ENCODE measurements at places on chromosomes 1 and 21.

DNA sequence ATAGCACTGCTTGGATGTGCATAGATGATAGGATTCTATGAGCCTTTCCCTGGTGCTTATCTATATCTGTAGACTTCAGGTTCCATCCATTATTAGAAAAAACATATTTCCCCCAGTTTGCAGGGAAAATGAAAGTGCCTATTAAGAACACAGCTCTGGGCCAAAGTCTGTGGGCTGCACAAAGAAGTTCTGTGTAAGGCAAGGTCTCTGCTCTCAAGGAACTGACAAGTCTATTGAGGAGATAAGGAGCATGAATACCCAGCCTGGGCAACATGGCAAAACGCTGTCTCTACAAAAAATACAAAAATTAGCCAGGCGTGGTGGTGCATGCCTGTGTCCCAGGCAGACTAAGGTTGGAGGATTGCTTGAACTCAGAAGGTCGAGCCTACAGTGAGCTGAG lies 22.3 kb upstream of the SDE2 start:
- DNase-seq = no peak

- DNase-seq = no peak
Observed at GRCh38 chr1:110173466-110174105, 23.3 kb downstream of the SLC6A17 start.

GRCh38 chr1:40802078-40802741 lies 18.6 kb downstream of the KCNQ4 start:
- peak; percentile 78 for DNase-seq

DNA sequence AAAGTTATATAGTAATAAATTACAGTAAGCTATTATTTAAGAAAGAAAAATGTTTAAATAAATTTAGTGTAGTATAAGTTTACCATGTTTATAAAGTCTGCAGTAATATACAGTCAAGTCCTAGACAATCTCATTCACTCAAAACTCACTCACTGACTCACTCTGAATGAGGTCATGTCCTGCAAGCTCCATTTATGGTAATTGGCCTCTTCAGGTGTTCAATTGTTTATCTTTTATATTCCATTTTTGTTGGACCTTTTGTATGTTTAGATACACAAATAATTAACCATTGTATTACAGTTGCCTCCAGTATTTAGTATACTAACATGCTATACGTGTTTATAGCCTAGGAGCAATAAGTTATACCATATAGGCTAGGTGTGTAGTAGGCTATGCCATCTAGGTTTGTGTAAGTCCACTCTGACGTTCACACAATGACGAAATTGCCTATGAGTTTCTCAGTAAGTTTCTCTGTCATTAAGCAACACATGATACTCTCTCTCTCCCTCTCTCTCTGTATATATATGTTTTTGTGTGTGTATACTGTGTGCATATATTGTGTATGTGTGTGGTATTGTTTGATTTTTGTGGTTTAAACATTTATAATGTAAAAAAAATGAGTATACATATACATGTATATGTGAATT lies 161.2 kb downstream of the NCAM2 start:
- no peak for DNase-seq

DNA sequence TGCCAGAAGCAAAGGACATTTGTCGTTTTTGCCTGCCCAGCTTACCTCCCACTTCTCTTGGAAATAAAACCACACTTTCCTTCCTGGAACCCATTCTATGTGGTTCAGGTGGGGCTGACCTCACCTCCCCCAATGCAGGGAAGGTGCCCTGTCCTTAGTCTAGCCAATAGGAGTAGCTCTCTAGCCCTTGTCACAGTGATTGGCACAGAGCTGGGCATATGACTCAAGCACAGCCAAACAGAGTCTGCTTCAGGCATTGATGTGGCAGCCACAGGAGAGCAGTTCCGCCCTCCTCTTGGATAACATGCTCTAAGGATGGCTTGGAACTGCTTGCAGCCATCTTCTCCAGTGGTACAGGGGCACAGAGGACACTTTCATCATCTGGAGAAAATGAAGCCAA lies 134.0 kb downstream of the LRIG2 start:
- no peak for DNase-seq

GRCh38 chr21:37921091-37921490 lies 4.8 kb upstream of the KCNJ6 start:
- no peak for DNase-seq

- DNase-seq = no peak
Observed at GRCh38 chr1:24216276-24217074, 29.4 kb upstream of the IFNLR1 start.

DNA sequence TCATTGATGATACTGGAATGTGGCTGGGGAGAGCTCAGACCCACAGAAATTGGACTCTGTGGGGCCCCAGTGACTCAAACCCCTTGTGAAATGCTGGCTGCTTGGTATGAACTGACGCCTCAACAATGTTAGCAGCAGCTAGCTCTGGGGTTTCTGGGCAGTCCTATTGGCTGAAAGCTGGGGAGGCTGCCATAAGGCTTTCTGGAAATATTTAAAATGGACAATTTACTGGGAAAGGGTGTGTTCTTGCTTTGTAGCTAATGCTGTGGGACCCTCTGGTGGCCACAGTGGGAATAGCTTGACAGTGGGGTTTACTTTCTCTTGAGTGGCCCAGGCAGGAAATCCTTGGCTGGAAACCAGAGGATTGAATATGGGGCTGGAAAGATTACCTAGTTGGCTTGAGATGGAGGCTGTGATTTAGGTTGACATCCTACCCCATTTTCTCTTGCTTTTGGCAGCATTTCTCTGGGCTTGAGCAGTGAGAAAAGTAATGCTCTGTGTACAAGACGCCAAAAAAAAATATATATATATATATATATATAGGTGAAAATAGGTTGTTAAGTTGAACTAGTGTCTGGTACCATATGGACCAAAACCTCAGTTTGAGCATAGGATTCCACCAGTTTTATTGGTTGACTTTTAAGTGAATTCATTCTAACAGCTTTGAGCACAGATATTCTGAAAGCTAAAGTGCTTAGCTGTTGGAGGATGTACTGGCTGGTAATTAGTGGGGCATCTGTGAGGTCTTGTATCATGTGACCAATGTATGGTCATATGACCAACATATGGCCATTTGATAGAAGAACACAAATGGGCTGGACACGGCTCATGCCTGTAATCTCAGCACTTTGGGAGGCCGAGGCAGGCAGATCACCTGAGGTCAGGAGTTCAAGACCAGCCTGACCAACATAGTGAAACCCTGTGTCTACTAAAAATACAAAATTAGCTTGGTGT lies 8.2 kb upstream of the S100A10 start:
- DNase-seq = peak; percentile 89

DNA sequence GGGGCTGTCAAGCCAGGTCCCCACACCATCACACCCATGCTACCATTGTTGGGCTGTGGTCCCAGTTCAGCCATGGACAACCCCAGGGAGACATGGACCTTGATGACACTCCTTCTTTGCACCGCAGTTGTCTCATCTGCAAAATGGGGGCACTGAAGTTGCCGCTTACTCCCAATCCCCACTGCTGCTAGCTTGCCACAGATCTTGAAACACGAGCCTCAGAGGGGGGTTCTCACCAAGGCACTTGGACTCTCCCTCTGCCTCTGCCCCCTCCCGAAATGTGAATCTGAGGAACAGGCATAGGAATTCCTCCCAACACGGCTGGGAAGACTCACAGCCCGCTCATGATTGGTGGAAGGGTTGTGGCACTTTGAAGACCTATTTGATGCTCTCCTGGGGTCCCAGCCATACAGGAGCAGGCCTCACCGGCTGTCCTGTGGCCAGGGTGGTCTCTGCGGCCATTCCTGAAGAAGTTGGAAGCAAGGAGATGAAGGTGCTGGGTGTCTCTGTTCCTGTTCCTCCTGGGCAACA lies 31.1 kb downstream of the RUNX3 start:
- no peak for DNase-seq

DNA sequence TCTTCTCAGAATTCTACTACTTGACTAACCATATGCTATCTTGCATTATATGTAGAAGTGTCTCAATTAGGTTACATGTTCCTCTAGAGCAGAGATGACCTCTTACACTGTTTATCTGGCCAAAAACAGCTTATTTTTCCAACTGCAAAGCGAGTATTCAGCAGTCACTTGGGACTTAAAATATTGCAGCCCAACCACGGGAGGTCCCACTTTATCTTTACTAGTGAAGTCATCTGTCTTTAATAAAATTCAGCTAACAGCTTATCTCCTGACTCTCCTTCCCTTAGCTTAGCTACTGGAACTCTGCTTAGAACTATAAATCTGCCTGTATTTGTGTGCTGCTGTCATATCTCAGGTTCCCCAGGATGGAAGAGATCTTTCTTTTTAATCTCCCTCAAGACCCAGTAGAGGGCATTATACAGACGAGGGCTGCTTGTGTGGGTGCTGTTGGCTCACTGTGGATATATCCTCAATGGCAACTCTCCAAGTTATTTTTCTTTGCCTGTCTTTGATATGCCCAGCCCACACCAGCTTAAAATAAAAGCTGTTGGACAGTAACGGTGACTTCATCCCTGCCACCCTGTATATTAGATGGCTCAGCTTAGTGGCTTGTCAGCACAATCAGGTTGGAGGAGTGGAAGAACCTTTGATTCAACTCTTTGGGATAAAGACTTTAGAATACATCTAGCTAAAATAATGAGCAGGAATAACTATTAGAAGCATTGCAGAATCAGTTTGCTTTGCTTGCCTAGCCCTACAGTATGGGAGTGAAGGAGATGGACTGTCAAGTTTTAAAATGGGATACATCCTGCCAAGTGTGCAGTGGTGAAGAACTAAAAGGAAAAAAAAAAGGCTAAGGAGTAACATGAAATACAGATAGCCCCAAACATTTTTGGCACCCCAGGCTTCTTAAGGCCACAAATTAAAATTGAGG lies 9.6 kb downstream of the ENSA start:
- DNase-seq = no peak

Data from muscle of arm (tissue), 14 donors.